ENCODE measurements at places on chromosomes 3 and 15.

GRCh38 chr3:143190101-143190500 is 70.5 kb downstream of the CHST2 start:
- DNase-seq = no peak

GRCh38 chr15:66601521-66601920 is 35.7 kb upstream of the LCTL start:
- DNase-seq = no peak

DNA sequence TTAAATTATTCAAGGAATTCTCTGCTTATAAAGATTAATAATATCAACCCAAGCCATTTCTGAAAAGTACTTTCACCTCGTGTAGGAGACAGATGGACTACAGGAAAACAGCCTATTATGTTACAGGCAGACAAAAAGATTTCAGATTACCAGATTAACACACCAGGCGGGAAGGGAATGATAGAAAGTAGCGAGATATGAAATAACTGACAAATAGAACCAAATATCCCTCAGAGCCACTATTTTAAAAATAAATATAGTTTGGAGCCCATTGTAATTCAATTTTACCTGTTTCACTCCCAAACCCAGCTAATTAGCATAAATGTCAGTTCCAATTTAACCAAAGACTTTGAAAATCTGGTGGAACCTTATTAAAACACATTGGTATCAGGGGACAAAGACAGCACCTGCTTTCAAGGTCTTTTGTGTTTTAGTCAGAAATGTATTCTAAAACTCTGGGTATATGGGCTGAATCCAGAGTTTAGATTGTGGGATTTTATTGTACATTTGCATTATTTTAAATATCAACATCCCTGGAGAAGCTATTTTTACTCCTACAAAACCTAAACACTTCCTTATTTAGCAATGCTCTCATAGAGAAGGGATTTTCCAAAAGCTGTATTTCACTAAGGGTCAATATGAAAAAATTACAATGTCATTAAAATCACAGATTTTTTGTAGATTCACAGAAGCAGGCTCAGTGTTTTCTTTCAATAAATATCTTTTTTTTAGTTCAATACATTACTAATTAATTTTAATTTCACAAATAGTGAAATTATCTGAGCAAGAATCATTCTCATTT is 138.4 kb downstream of the TNIK start:
- no peak for DNase-seq

DNA sequence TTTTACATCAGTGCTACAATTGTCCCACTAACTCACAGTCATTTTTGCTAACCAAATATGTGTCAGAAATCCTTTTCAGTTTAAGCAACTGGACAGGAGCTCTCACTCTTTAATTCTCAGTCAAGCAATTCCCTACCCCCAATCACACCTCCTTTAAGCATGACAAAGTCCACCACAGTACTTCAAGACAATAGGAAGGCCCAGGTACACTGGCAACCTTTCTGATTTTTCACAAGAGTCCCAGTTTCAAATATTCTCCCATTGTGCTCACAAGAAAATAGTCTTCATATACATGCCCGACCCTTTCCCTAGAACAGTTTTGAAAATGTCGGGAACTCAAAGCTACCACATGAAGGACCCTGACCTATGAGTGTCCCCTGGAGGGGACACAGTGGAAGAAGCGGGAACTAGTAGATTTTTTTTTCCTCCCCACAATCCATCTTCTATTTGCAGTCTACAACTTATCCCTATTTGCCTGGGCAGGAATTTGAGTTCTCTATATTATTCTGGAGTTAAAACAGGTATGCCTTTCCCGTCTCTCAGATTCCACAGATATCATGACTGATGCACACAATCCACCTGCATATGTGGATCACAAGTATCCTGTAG is 413.5 kb downstream of the TIGIT start:
- no peak for DNase-seq

GRCh38 chr15:66167854-66168253 is 85.7 kb downstream of the MEGF11 start:
- no peak for DNase-seq

DNA sequence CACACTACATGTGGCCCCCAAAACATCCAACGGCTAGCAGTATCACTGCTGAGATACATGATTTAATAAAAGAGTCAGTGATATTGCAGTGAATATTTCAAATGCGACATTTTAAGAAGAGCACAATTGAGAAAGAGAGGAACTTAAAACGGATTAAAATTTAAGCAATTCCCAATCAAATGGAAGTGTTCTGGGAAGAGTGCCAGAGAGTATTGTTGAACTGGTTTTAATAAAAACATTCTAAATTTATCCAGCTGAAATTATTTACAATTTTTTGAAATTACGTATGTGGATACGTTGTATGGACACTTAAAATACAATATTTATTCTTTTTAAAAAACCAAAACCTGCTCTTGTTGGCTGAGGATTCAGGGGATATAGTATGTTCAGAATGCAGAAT is 117.7 kb downstream of the C3orf38 start:
- DNase-seq = no peak

GRCh38 chr3:125289429-125289981 is 77.0 kb upstream of the SLC12A8 start:
- DNase-seq = no peak

- DNase-seq = no peak
Measured at GRCh38 chr15:69522361-69522760, 69.7 kb downstream of the RPLP1 start.

GRCh38 chr3:87196879-87197278 is 30.2 kb upstream of the CHMP2B start:
- DNase-seq = no peak

- no peak for DNase-seq
Measured at GRCh38 chr15:99252326-99252725, 1.0 kb downstream of the LRRC28 start.

GRCh38 chr3:120496278-120497002 is 45.6 kb upstream of the FSTL1 start:
- DNase-seq = no peak

DNA sequence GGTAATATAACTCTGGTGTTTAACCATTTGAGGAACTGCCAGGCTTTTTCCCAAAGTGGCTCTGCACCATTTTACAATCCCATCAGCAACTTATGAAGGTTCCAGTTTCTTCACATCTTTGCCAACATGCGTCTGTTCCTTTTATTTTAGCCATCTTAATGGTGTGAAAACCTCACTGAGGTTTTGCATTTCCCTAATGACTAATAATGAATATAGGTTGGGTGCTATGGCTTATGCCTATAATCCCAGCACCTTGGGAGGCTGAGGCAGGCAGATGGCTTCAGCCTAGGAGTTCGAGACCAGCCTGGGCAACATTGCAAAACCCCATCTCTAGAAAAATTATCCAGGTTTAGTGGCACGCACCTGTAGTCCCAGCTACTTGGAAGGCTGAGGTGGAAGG is 210.6 kb downstream of the TCF12 start:
- DNase-seq = no peak

- DNase-seq = no peak
Measured at GRCh38 chr3:173139420-173139819, 1.6 kb downstream of the SPATA16 start.

- DNase-seq = no peak
Measured at GRCh38 chr15:95291898-95292472, 1038.5 kb upstream of the NR2F2 start.

- no peak for DNase-seq
Measured at GRCh38 chr15:28021281-28022039, 77.7 kb downstream of the OCA2 start.

GRCh38 chr3:32780071-32780734 is 37.6 kb upstream of the TRIM71 start:
- no peak for DNase-seq

DNA sequence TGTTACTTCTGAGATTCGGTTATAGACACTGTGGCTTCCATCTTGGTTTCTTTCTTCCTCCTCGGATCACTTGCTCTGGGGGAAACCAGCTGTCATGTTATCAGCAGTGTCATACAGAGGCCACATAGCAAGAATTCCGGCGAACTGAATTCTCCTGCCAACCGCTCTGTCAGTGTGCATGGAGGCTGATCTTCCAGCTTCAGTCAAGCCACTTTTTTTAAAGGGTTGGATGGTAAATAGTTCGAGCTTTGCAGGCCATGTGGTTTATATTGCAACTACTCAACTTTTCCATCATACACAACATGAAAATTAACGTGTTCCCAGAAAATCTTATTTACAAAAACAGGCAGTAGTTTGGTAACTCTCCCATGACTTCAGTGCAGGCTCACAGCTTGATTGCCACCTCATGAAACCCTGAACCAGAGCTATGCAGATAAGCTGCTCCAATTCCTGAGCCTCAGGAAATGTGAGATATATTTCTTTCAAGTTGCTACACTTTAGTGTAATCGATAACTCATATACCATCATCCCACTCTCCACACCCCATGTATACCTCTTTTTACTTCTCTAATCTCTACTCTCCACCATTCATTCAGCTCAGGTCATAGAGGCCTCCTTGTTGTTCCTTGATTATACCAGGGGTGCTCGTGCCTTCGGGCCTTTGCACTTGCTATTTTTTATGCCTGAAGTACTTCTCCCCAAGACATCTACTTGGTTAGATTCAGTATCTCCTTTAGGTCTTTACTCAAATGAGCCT is 7.2 kb downstream of the RPL22L1 start:
- no peak for DNase-seq

- DNase-seq = no peak
Measured at GRCh38 chr3:28575100-28575745, 226.6 kb upstream of the AZI2 start.

GRCh38 chr3:182078929-182079328 is 367.2 kb downstream of the SOX2 start:
- no peak for DNase-seq

DNA sequence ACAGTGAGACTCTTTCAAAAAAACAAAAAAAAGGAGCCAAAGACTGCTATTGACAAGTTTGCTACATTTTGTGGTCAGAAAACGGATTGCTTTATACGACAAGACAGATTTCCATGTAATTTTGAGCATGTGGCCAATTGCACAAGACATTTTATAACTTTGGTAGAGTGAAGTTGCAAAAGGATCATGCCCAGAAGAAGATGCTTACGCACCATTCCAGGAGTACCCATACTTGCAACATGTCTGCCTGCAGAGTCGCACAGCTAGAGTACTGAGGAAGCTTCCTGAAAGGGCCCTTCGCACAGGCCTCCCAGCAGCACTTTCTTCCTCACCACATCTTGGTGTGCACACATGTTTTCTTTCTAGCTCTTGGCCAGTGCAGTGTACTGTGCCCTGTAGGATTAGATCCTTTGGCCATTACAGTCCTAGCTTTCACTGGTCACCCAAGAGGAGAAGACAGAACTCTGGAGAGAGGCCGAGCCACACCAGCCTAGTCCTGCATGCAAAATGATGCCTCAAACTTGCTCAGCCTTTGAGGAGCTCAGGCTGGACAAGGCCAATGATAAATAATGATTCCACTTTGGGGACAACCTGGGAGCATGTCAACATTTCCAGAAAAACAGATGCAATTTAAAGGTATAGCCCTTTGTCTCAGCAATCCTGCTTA is 11.7 kb downstream of the CHDH start:
- DNase-seq = no peak

DNA sequence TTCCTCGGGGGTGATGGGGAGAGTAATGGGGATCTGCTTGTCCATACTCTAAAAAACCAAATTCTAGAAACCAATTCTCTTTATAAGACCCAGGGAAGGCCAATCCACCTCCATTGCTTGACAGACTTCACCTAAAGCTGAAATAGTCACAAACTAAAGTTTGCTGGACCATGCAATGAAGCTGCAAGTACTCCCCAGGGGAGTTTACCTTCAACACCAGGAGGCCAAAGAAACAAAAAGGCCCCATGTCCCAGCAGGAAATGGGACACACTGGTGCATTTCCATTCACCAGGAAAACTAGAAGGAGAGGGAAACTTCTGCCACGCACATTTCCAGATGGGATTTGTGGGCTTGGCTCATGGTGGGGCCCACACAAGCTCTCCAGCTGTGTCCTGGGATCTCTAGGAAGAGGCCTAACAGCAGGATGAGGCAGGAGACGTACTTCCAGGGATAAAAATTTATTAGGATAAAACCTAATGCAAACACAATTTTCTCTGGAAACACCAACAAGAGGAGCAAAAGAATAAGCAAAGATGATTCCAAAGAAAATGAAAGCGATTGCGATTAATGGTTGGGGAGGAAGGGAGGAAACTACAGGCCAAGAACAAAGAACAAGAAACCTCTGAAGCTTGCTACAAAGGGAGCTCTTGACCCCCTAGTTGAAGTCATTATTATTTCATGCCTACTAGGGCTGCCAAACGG is 238.0 kb upstream of the LRTM1 start:
- DNase-seq = no peak
